Bronchial epithelial cell (primary cell): ENCODE measurements at places on chromosomes 6 and 20.

- DNase-seq = no peak
Observed at GRCh38 chr6:32867022-32867477, 13.1 kb downstream of the PSMB9 start.

GRCh38 chr6:118770112-118770788 lies 118.9 kb upstream of the CEP85L start:
- DNase-seq = peak; percentile 55

DNA sequence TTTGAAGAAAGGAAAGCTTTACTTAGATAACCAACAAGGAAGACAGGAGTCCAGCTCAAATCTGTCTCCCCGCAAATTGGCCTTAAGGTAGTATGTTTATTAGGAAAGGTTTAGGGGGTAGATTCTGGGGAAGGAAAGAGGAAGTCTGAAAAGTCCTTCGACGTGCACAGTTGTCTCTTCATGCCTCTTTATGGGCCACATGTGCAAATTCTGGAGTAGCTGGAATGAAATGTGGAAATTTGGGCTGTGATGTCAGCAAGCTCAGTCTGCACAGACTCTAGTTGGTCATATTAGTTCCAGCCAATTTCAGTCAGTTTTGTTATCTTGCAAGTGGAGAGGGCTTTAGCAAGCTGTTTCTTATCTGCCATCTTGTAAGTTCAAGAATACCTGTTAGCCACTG lies 50.1 kb downstream of the NUP153 start:
- DNase-seq = no peak

DNA sequence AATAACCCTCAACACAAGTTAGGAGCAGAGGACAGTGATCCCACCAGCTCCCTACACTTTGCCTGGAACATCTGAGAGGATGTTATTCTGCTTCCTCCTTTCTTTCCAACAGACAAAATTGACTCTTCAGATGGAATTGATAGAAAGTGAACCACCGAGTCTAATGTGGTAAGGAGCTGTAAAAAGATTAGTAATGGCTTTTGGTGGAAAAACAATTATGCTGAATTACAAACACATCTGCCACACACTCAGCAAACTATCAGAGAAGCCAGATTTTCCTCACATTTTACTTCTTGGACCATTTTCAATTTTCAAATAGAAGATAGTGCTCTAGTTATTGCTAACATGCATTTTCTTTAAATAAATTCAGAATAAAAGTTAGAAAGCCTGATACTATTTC lies 171.8 kb upstream of the COL21A1 start:
- DNase-seq = no peak

DNA sequence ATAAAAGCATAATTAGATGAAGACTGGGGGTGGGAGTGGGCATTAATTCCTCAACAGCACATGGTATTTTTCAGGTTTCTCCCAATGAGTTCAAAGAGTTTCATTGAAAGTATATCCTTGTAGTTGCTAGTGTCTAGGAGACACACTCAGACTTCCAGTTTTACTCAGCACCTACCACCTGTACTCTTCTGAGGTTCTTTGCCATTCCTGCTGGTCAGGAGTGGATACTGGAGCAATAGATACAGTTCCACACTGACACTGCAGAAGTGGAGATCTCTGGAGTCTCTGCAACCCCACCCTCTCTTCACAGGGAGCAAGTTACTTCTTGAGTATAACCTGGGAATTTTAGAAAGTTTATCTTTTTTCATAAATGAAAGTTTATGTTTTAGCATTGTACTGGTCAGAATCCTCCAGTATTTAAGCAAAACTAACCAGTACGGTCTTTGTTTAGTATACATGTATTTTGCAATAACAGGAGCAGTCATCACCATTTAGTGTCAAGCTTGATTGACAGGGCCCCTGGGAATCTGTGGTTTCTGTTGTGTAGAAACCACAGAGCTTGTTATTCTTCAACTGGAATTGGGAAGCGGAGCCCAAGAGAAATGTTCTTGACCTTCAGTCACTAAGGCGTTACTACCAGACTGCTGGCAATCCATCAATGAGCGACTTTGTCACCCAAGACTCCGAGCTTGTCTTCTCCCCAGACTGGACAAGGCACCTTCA lies 148.1 kb downstream of the ZDHHC14 start:
- peak; percentile 7 for DNase-seq

DNA sequence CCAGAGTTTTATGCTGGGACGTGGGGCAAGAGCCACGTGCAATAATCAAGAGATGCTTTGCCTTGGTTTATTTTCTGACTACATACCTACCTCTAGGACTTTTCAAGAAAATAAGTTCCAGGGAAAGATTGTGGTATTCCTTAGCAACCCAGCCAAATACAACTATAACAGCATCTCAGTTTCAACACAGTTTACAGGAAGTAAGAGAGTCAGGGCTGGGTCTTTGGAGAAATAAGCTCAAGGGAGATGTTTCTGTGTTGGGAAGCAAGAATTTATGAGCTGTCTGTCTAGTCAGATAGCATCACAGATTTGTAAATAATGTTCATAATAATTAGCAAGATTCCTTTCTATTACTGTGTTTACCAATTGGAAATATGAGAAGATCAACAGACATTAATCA lies 35.1 kb downstream of the MAP3K5 start:
- DNase-seq = no peak

- DNase-seq = no peak
Observed at GRCh38 chr20:58706150-58706892, 13.7 kb downstream of the NPEPL1 start.

DNA sequence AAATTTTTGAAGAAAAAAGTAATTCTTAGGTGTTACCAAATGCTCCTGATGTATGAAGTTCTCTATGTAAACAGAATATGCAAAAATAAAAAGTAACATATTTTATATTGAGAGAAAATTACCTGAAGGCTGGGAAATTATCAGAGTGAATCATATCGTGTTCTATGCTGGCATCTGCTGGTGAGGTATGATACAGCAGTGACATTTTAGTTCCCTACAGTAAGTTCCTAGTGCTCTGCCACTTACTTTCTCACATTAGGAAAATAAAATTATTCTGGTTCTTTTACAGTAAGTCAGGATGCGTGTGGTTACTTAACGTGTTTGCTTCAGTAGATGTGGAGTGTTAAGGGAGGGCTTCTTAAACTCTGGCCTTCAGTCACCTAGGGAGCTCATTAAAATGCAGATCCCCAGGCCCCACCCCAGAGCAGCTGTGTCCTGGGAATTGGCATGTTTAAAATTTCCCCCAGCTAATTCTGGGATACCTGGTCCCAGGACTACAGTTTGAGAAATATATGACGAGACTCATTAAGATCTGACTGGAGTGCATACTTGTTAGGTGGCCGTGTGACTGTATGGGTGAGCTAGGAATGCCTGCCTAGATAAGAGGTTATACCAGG lies 3.2 kb downstream of the ACTR5 start:
- peak; percentile 50 for DNase-seq

DNA sequence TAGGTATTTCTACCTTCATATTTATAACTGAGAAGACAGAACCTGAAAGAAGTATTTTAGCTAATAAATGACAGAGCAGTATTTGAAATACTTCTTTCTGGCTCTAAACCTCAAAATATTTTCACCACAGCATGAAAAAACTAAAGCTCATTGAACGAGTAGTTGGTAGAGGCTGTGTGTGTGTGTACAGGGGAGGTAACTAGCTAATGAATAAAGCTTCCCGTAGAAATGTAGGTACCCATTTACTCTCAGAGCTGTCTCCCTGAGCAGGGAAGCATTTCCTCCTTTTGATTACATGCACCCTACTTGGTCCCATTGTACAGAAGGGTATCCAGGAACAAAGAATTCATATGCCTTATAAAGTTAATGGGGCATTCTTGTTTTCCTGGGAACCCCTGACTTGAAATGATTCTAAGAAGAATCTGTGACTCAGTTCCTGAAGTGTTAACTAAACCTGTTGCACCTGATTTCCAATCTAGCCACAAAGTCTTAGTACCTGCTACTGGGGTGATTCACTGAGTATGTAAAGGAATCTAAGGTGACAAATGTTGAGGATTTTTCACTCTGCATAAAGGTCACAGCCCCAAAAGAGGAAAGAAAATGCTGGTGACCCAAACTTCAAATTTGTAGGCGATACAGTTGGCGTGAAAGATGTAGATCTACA lies 12.5 kb downstream of the CRYBG1 start:
- peak; percentile 98 for DNase-seq

GRCh38 chr6:79946272-79947190 lies 822 bp downstream of the ELOVL4 start:
- DNase-seq = peak; percentile 35

GRCh38 chr6:147579667-147580066 lies 71.2 kb downstream of the SAMD5 start:
- DNase-seq = no peak

DNA sequence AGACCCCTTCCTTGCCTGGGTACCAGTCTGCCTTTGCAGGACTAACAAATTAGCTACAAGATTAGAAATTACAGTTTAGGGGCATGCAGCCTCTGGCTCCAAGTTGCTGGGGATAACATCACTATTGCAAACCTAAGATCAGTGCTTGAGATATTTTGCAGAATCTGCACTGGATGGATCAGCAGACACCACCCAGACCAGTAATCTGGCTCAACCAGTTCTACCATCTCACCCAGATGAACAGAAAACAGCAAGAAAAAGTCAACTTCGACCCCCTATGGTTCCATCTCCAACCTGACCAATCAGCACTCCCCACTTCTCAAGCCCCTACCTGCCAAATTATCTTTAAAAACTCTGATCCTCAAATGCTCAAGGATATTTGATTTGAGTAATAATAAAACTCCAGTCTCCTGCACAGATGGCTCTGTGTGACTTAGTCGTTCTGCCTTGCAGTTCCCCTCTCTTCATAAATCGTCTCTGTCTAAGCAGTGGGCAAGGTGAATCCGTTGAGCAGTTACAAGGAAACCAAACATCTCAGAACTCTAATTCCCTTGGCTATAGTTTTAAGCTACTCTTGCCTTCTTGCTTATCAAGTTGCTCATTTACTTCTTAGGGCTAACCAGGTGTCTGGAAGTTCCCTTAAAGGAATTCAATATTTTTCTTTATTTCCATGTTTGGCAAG lies 16.1 kb upstream of the LMBRD1 start:
- DNase-seq = no peak

DNA sequence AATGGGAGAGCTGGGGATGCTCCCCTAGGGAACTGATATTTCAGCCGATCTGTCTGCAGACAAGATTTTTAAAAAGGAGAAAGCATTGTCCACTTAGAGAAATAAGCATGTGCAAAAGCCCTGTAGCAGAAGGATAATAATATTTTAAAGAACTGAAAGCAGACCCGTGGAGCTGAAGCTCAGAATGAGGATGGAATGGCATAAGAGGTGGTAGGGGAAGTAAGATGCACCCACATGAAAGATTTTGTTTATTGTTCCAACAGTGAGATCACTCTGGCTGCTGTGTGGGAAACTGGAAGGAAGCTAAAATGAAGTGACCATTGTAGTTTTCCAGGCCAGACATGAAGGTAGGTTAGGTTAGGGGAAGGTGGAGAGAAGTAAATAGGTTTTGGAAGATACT lies 266.4 kb upstream of the PRDM1 start:
- DNase-seq = no peak

DNA sequence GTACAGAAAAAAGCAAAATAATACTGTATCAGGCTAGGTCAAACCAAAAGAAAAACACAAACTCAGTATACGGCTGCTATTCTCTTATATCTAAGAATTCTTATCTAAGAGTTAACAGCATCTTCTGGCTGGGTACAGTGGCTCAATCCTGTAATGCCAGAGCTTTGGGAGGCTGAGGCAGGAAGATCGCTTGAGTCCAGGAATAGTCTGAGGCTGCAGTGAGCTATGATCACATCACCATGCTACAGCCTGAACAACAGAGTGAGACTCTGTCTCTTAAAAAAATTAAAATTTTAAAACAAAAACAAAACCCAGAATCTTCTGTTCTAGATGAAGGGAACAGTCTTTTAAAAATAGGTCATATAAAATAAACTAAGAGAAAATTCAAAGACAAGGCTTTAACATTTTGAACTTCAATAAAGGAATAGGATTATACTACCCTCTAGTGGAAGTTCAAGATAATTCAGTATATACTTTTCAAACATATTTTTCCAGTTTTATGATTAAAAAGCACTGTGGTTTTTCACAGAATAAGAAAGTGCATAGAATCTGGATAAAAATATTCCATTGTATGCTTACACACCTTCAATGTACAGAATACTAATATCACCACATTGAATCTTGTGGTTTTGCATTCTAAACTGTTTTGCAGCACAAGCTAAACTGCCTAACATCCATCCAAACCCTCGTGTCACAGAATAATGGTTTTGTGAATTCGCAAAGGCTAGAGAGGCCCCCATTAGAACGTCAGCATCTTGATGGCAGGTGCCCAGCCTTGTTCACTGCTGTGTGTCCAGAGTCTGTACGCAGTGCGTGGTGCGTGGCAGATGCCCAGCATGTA lies 39.3 kb downstream of the DTNBP1 start:
- DNase-seq = peak; percentile 28

DNA sequence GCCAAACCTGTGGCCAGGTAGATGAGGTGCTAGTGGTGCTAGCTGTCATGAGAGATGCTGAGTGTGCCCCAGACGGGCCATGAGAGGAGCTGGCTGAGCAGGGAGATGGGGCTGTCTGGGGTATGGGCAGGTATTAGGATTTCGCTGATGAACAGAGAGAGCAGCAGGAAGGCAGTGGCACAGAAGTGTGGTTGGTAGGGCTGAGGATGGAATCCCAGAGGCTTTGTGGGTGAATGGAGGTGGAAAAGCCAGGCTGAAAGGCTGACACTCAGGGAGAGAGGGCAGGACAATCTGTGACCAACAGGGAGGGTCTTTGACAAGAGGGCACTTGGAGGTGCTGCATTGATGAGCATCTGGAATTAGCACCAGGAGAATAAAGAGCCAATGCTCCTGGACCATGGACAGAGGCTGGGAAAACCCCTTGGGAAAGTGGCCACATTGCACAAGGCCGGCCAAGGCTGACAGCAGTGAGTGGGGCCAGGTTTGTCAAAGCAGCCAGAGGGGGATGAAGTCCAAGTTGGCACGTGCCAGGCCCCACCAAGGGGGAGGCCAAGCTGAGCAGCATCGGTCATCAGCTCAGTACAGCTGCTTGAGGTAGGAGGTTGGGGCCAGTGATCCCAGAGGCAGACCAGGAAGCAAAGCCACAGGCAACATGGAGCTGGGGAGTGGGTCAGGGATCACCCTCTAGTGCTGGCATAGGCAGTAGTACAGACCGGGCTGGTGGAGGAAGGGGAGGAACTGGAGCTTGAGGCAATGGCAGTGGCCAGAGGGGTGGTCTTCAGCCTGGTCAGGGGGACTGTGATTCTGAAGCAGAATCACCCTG lies 19.7 kb upstream of the SGK2 start:
- no peak for DNase-seq

GRCh38 chr20:50520222-50520880 lies 10.2 kb downstream of the PTPN1 start:
- DNase-seq = no peak

- no peak for DNase-seq
Observed at GRCh38 chr20:58986968-58987517, 6.0 kb downstream of the NELFCD start.

- DNase-seq = peak; percentile 63
Observed at GRCh38 chr6:42017021-42017643, 33.2 kb upstream of the TAF8 start.

- peak; percentile 95 for DNase-seq
Observed at GRCh38 chr6:26054781-26055718, 32.2 kb upstream of the HFE start.

DNA sequence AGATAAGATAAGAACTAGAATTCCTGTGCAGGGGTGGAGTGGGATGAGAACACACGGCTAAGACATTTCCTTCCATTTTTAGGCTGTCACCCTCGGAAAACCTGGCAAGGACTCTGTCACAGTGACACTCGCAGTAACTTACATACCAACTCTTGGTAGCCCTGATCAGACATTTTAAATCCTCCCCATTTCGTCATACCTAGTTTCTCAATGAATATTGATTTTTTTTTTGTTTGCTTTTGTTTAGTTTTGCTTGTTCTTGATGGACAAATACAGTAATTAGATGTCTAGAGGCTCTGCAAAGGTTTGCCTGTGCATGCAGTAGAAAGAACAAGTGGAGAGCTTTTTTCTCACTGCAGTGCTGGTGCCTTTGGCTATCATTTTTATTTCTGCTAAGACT lies 213.0 kb upstream of the FAM83B start:
- no peak for DNase-seq
